T47D (cell line): ENCODE measurements at places on chromosomes 4 and X.

DNA sequence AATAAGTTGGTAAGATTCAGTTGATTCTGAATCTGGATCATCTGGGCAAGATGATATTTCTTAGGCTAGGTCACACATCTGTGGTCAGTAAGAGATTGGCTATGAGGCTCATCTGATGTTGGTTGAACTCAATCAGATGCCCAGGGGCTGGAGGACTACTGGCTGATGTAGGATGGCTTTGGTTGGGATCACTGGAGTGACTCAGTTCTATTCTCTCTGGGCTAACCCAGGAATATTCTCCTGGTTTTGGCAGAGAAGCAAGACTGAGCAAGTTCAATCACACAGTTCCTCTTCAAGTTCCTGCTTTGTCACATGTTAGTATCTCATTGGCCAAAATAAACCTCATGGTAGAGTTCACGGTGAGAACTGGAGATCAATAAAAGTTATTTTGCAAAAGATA lies 902.3 kb upstream of the SLIT2 start:
- no peak for DNase-seq

DNA sequence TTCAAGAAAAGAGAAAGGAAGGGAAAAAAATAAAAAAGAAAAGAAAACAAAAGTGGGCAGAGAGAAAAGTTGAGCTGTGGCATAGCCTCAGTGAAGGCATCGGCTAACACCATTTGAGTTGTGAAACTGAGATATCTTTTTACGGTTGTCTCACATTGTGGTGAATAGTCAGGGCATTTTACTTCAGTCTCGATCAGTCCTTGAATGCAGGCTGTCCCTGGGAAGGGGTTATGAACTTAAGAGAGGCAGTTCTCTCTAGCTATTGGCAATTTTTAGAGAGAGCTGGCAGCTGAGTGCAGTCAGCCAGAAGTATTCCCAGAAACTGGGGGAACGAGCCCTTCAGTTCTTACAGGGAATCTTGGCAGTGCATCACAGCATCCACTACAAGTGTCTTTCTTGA lies 93.5 kb upstream of the SLC6A14 start:
- DNase-seq: no peak

GRCh38 chr4:85673540-85673939 lies 198.6 kb downstream of the ARHGAP24 start:
- DNase-seq: no peak

GRCh38 chr4:183912585-183912984 lies 7.5 kb downstream of the STOX2 start:
- DNase-seq: no peak

GRCh38 chr4:4259484-4260100 lies 11.6 kb upstream of the TMEM128 start:
- no peak for DNase-seq

DNA sequence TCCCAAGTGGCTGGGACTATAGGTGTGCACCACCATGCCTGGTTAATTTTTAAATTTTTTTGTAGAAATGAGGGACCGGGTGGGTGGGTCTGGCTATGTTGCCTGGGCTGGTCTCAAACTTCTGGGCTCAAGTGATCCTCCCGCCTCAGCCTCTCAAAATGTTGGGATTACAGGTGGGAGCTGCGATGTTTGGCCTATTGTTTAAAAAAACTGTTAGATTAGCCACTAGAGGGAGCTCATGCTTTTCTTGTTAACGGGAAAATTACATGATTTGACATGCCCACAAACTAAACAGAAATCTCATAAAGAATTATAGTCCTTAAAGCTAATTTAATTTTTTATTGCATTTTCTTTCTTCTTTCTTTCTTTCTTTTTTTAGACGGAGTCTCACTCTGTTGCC lies 5.0 kb upstream of the SDAD1 start:
- no peak for DNase-seq

DNA sequence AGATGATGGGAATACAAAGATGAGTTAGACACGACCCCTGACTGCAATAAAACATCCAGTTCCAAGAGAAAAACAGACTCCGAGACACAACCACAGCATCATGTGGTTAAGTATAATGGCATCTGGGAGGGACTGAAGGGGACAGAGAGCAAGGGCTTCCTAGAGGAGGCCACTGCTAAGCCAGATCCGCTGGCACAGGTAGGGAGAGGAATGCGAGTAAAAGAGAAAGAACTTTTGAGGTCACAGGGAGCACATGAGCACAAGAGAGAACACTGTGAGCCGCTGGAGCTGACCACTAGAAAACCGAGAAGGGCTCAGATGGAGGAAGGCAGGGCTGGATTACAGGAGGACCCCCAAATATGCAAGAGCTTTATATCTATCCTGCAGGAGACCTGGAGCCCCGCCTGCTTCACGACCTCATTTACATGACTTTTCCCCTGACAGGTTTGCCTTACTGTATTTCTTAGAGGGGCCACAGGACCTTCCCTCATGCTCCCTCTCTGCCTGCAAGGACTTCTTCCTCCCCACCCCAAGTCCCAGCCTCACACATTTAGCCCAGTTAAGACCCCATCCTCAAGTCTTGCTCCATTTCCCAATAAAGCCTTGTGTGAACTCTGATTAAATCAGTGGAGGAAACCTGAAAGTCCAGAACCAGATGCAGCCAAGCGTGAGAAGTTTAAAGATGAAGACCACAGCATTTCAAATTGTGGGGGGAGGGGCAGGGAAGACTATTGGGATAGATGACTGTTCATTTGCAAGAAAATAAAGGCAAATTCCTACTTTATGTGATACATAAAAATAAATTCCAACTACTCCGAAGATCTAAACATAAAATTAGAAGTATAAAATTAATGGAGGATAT lies 29.6 kb downstream of the MFAP3L start:
- DNase-seq: peak; percentile 82

GRCh38 chr4:139229534-139230039 lies 50.4 kb downstream of the MGARP start:
- peak; percentile 7 for DNase-seq

GRCh38 chr4:140719686-140720085 lies 36.5 kb downstream of the TBC1D9 start:
- DNase-seq: no peak

DNA sequence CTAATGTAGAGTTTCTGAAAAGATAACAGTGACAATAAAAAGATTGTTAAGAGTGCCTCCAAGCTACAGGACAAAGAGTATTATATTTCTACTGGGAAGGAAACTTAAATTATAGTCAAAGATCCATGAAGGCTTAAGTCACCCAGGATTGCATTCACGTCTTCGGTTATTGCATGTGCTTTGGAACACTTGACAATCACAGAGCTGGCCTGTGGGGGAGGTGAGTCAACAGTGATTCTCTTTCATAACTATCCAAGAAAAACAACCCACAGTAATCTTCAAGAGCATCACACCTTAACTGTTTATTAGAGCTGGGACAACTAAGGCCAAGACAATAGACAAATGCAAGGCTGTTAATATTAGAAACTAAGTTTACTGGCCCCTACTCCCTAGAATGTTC lies 40.3 kb downstream of the PDGFC start:
- DNase-seq: peak; percentile 70

DNA sequence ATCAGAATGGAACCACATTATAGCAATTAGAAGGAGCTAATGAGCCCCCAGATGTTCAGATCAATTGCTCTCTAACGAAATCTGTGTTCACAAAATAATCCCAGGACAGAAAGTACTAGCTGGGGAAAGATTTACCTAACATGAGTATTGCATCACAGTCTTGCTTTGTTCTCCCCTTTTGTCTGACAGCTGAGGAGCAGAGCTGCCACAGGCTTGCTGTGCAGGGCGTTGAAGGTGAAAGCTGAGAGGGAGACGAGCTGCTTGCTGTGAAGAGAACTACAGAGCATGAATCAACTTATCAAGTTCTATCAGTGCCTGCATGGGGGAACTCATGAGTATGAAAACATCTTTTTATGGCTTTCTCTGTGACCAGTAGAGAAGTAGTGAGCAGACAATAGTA lies 441.2 kb downstream of the CENPC start:
- no peak for DNase-seq

DNA sequence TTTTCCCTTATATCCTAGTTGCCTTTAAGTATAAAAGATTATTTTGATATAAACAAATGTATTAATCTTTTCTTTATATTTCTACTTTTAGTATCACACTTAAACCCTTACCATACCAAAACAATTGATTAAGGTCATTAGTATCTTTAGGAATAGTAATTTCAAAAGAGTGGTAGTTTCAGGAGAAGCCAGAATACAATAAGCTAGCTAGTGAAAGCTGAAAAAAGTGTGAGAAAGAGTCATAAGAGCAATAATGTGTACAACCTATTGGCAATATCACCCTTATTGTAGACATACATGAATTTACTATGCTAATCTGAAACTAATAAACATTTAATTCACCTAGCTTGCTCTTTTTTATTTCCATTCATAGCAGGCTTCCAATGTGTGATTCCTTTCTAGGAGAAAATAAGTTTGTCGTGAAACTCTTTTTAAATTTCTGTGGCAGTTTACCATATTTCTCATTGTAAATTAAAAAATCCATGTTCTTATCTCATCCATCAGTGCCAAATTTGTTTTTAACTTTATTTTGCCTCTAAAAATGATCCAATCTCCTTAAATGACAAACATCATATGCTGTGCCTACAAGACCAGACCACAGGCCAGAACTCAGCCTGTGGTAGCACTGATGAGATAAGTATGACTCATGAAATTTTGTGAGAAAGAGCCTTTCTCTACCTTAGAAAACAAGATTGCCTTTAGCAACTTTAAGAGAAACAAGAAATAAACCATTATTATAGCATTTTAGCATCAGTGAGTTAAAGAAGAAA lies 8.1 kb downstream of the NEK1 start:
- DNase-seq: no peak

DNA sequence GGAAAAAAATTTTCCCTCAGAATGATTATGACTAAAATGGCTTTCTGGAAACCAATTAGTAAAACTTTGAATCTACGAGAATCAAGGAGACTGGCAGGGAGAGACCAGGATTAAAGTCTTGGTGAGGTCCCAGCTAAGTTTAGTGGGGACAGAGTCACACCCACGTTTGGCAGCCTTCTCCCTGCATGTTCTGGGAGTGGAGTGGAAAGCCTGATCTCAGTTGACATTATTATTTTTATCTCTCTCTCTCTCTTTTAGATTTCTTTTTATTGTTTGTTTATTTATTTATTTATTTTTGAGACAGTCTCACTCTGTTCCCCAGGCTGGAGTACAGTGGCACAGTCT lies 67.8 kb downstream of the MED28 start:
- no peak for DNase-seq

DNA sequence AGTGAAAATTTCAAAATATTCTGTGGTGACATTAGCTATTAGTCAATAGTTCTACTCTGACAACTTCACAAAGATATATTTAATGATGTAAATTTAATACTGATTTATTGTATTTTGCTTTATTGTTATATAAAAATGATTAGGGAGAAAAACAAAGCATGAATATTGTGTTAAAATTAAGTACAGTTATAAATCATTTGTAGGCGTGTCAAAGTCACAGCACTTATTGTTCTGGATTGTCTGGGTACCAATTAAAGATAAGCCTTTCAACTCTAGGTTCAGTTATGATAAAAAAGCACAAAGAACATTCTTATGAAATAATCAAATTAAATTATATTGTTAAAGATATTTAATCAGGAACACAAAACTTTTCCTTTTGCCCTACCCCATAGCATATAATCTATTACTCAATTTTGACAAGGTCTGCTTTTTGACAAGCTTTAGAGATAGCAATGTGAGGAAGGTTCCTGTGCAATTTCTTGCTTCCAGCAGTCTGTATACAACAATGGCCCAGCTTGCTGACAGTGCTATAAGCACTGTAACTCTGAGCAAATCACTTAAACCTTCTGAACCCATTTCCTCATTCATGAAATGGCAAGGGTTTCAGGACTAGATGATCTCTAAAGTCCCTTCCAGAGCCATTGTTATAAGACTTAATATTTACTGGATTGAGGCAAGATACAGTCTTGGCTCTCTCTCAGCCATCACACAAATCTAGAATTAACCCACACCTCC lies 910.3 kb upstream of the LCORL start:
- no peak for DNase-seq

DNA sequence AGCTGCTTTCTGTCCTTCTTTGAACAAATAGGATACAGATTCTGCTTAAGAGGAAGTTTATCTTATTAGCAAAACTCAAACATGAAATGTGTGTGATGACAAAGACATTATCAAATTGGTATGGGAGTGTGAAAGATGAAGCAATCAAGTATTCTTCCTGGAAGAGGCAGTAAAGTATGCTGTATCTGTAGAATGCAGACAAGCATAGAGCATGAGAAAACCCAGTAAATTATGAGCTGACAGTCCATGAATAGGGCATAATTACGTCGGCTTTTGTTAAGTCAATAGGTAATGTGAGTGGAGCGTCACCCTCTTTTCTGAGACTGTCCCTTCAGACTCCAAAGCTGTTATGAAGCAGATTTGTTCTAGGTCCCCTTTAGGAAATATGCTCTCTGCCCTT lies 458.6 kb upstream of the NWD2 start:
- no peak for DNase-seq

DNA sequence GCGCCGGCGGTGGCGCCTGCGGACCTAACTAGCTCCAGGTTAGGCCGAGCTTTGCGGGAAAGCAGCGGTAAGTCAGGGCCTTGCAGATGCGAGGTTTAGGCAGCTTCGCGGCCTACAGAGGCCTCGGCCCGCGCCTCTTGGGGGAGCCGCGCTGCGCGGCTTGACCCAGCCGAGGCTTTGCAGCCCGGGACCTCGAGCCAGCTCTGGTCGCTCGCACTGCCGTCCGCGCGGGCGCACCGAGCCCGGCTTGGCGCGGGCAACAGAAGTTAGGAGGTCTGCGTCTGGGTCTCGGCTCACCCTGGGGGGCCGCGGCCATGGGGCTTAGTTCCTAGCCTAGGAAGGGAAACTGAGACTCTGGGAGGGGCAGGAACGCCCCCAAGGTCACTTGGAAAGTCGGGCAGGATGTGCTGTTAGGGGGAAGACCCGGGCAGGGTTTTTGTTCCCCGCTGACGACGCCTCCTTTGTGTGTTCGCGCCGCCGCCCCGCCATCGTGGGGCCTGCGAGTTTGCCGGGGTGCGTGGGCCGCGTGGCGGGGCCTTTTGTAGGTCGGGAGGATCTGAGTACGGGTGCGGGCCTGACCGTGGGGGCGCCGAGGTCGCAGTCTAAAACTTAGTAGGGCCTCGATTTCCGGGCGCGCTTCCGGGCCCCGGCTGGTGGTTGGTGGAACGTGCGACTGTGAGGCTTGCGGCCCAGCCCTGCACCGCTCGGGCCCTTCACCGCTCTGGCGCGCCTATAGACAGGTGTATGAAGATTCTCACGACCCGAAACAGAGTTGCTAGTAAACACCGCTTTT lies 482 bp downstream of the RNF4 start:
- peak; percentile 39 for DNase-seq

GRCh38 chr4:2608291-2608690 lies 71.8 kb downstream of the FAM193A start:
- DNase-seq: no peak

GRCh38 chr4:108355186-108355901 lies 186.6 kb upstream of the LEF1 start:
- no peak for DNase-seq

GRCh38 chrX:149687991-149688390 lies 23.9 kb upstream of the MAGEA11 start:
- no peak for DNase-seq

DNA sequence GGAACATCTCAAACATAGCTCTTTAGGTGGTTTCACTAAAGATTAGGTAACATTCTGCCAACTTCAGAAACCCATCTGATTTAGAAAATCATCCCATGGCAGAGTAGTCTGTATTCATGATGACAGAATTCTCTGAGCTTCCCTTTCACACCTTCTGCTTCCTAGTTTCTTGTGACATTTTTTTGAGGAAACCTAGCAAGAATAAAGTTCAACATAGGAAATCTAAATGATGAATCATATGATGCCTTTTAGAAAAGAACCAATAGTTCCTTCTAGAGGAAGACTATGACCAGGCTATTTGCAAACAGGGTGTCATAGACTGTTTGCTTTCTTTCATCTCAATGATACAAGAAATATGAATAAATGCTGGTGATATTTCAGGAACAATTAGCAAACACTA lies 49.8 kb upstream of the CAMK2D start:
- DNase-seq: no peak

GRCh38 chr4:100828986-100829685 lies 311.3 kb upstream of the EMCN start:
- no peak for DNase-seq
